ENCODE measurements at places on chromosomes 5 and 9.

GRCh38 chr5:24363789-24364481 is 280.8 kb downstream of the CDH10 start:
- DNase-seq, result no peak

DNA sequence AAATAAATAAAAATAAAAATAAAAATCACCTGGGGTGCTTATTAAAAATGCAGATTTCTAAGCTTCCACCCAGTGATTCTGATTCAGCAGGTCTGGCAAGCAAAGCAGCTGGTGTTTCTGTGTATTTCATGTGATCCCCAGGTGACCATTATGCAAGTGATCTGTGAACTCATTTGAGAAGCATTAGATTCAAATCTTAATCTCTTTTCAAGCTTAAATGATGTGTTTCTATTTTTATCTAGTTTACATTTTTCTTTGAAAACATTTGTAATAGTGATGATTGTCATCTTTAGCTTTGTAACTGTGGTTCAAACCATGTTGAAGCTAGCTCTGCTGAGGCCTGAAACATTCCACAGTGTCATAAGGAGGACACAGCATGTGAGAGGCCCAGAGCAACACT is 804.8 kb upstream of the ZNF608 start:
- no peak for DNase-seq

- DNase-seq, result no peak
Observed at GRCh38 chr5:11608530-11608929, 295.7 kb downstream of the CTNND2 start.

- no peak for DNase-seq
Observed at GRCh38 chr5:313265-313664, 8.2 kb upstream of the AHRR start.

DNA sequence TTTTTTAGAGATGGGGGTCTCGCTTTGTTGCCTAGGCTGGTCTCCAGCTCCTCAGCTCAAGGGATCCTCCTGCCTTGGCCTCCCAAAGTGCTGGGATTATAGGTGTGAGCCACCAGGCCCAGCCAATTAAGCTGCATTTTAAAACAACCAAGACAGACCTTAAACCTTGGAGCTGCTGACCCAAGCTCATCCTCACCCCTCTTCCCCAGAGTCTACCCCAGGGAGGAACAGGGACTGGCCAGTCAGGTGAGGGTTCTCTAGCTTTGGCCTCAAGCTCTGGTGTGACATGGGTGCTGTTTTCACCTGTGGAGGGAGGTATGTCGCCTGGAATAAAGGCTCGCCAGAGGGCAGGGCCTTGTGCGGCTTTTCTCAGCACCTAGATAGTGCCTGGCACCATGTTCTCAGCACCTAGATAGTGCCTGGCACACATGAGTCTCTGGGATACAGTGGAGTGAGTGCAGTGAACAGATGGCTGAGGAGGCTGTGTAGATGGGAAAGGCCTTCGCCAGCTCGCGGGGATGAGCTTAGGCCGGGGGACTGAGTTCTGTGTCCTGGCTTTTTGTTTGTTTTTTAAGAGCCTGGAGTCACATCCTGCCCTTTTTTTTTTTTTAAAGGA is 7.4 kb downstream of the CDK9 start:
- no peak for DNase-seq

DNA sequence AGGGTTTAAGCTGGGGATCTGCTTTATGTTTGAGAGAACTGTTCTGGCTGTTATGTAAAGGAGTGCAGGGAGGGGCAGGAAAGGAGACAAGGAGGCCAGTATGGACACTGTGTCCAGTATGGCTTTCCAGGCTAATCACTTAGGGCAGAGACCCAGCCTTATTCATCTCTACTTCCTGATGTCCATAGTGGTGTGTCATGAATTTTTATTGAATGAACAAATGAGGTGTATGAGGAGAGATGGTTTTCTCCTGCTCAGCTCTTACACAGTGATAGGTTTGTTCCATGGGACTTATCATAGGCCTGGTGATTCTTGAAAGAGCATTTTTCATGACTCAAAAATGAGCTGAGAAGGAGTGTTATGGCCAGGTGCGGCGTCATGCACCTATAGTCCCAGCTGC is 20.5 kb upstream of the FGFR4 start:
- no peak for DNase-seq

- no peak for DNase-seq
Observed at GRCh38 chr5:9927106-9927505, 297.0 kb upstream of the TAS2R1 start.

- no peak for DNase-seq
Observed at GRCh38 chr5:6462671-6463070, 14.0 kb downstream of the UBE2QL1 start.

DNA sequence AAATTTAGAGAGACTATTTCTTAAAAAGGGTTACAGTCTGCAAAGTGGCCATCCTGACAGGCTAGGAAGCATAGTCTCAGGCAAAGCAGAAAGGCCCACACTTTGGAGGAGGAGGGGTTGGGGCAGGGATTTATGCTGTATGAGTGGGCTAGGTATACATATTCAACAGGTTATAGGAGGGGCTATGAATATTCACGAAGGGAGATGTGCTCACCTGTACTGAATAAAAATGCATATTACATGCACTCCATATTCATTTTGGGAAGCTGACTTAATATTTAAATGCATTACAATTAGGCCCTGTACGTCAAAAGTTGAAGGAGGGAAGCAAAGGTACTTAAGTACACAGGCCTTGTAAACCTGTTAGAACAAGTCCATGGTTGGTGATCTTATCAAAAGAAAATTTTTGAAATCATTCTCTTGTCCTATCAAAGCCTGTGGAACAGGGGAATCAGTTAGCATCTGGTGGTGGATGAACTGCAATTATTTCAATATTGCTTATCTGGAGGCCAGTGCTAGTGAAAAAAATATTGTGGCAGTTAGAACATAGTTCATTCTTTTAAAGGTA is 1.6 kb downstream of the CENPP start:
- no peak for DNase-seq

- DNase-seq, result no peak
Observed at GRCh38 chr9:93369686-93370085, 81.8 kb upstream of the FAM120A start.

- DNase-seq, result no peak
Observed at GRCh38 chr5:150901446-150901845, 3.3 kb downstream of the ZNF300 start.

DNA sequence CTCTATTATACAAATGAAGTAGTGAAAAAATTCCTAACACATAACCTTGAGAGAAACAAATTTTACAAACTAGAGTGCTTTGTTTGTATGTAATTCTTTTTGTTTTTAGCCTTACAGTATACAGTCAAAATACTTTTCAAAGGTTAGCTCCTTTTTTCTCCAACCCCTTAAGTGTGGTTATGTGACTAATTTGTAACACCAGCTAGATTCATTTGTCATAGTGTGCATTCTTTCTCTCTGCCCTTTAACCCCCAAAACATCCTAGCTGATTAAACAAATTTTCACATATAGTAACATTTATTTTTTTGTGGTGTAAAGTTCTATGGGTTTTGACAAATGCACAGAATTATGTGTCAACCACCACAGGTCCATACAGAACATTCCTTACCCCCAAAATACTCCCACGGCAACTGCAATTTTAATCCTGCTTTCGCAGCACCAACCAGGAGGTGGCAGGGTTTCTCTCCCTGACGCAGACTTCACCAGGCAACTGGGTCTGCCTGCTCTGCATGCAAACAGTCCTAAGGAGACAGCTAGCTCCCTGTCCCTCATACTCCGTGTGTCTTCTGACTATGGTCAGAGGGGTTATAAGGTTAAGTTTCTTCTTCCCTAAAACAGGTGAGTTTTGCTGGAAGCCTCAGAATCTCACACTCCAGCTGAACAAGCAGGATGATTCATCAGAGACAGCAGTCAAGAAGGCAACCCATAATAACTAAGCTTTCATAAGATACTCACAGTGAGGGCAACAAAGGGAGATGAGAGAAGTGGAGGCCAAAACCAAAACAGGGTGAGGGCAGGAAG is 44.5 kb upstream of the NR5A1 start:
- DNase-seq, result no peak

- no peak for DNase-seq
Observed at GRCh38 chr5:58115811-58116210, 344.1 kb downstream of the PLK2 start.

DNA sequence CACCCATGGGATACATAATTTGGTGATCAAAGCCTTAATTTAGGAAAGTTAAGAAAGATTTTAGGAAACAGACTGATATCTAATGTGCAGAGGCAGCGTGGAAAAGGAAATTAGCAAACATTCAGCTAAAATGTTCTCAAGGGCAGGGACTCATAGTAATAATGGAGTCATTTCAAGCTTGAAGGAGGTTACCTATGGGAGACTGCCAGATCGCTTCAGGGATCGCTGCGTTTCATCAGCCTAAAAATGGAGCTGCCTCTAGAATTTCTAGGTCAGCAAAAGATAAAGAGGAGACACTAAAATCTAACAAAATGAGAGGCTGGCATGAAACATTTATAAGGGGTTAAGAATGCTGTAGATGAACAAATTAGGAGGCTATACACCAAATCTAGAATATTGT is 115.5 kb downstream of the APBA1 start:
- DNase-seq, result no peak

DNA sequence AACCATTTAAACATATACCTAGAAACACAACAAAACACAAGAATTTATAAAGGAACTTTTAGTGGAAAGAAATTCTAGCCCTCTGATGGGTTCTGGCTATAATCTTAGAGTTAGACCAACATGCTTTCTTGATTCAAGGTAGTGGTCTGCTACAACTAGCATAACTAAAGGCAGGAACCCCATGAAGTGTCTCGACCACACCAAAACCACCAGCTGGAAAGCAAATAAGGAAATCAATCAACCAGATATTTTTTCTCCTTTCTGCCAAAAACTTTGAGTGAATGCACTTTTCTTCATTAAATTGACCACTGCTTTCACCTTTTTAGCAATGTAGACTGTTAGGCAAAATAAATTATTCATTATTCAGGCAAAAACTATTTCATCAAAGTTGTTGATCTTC is 346.4 kb downstream of the EBF1 start:
- no peak for DNase-seq

GRCh38 chr5:60350794-60351193 is 349.2 kb downstream of the DEPDC1B start:
- DNase-seq, result no peak

DNA sequence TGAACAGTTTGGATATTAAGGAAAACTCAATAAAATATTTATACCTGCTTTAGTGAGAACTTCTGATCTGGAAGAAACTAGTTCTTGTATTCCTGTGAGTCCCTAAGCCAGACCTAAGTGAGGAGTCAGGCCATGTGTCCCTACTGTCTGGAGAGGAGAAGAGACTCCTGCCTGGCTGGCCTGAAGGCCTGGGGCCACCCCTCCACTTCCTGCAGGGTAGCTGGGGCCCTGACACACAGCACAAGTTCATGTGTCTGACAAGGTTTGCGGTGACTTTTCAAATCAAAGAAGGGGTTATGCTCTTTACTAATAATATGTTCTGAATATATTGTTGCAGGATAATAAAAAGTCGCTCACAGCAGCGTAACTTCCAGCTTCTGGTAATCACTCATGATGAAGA is 16.1 kb upstream of the IL13 start:
- DNase-seq, result no peak

GRCh38 chr5:40585537-40586267 is 94.0 kb upstream of the PTGER4 start:
- DNase-seq, result no peak

DNA sequence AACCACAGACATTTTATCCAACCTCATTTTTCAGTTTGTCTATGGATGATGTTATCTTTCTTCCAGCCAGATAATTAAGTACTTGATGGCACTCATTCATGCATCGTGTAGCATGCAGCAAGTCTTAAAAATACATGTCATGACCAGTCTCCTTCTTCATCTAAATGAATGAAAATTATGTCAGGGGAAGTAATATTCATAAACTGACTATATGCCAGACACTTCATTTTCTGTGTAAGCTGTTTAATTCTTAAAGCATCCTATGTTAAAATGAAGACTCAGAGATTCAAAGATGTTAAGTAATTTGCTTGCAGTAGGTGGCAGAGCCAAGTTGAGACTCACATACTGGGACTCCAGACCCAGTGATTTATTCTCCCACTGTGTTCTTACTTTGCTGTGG is 181.7 kb upstream of the CD180 start:
- no peak for DNase-seq

- DNase-seq, result no peak
Observed at GRCh38 chr5:64295101-64295500, 129.5 kb downstream of the RNF180 start.

DNA sequence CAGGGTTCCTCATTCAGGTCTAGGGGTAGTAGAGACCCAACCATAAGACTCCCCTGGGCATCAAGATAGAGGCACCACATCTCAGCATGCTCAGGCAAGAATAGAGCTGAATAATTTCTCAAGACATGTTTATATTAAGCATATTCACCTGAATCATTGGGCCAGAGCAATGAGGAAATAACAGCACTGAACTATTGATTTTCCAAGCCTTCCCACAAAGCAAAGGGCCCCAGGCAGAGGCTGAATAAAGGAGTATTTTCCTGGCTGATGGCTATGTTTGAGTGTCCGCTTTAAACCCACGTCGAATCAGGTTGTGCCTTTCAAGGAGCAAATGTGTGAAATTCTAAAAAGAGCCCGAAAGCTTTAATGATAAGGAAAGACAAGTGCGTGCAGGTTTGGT is 129.2 kb downstream of the HSD17B3 start:
- DNase-seq, result no peak

DNA sequence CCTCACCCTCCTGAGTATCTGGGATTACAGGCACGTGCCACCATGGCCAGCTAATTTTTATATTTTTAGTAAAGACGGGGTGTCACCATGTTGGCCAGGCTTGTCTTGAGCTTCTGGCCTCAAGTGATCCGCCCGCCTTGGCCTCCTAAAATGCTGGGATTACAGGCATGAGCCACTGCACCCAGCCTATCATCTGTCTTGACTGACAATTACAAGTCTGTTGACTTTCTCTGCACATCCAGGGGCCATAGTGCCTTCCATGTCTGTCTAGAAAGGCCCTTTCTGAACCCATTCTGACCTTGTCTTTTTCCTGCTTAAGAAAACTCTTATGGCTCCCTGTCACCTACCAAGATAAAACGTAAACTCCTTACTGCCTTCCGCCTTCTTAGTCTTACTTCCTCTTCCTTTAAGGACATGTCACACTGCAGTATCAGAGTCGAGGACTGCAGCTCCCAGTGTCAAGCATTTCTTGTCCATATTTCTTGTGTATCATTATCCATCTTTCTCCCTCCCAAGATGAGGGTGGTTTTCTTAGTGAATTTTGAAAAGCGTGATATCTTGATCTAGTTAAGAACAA is 49.9 kb upstream of the SHB start:
- peak; percentile 40 for DNase-seq

DNA sequence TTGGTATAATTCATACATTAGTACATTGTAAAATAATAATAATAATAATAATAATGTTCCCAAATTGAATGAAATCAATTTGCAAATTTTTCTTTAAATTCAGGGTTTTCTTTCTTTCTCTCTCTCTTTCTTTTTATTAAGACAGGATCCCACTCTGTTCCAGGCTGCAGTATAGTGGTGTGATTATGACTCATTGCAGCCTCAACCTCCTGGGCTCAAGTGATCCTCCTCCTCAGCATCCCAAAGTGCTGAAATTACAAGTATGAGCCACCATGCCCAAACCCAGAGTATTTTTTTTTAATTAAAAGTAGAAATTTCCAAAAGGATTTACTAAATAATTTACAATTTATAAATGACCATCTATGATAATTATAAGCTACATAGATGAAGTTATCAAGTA is 117.7 kb downstream of the HOMER1 start:
- no peak for DNase-seq
